IMR-90 (cell line): ENCODE measurements at places on chromosomes 3 and 15. TPM values are rescaled to one million over a fixed set of nuclear protein-coding genes. Genes with fewer than 3 reads are reported as not detected.

The SEMA3G gene
- total RNA-seq: not detected in 2 replicates

The CACNA1D gene
- total RNA-seq: under 0.01 TPM in 1 of 2 replicates, not detected in the other

DNA sequence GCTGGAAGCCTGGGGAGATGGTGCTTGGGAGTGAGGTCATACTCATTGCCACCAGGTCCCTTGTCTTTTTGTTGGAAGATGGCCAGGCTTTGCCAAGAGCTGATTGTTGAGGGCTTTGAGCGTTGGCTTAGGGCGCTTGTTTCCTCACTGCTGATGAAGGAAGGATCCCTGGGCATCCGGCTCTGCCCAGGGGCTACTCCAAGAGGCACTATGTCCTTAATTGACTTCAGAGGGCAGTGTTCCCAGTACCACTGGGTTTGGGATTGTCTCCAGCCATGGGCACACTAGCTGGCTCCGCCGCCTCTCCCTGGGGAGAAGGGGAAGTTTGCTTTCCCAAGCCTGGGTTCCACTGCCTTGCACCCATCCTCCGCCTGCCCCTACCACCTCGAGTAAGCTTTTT lies 57.2 kb upstream of the RGMA start:
- H3K27me3 ChIP-seq: no peaks in the 10 kb centered on the region
- DNase-seq: no peak
- no peak overlapping the region for H3K4me3 ChIP-seq
- no peaks in the 10 kb centered on the region for H3K4me1 ChIP-seq
- H3K27ac ChIP-seq: no peak overlapping the region

- no peaks in the 10 kb centered on the region for H3K36me3 ChIP-seq
- no peak for DNase-seq
- H3K4me3 ChIP-seq: no peak overlapping the region
- no peaks in the 10 kb centered on the region for H3K4me1 ChIP-seq
- no peak overlapping the region for H3K27ac ChIP-seq
- no peaks in the 10 kb centered on the region; the same call in 1 of the 2 replicates for H3K27me3 ChIP-seq
These were observed 124.1 kb upstream of the TMCO5A start for GRCh38 chr15:37810381-37810780.

- H3K4me1 ChIP-seq: no peaks in the 10 kb centered on the region
- no peak for DNase-seq
- H3K36me3 ChIP-seq: no peaks in the 10 kb centered on the region
- H3K4me3 ChIP-seq: no peak overlapping the region
- peaks cover 21% of the 10 kb centered on the region for H3K27me3 ChIP-seq
These were observed 43.2 kb downstream of the CMTM8 start for GRCh38 chr3:32281570-32282106.

DNA sequence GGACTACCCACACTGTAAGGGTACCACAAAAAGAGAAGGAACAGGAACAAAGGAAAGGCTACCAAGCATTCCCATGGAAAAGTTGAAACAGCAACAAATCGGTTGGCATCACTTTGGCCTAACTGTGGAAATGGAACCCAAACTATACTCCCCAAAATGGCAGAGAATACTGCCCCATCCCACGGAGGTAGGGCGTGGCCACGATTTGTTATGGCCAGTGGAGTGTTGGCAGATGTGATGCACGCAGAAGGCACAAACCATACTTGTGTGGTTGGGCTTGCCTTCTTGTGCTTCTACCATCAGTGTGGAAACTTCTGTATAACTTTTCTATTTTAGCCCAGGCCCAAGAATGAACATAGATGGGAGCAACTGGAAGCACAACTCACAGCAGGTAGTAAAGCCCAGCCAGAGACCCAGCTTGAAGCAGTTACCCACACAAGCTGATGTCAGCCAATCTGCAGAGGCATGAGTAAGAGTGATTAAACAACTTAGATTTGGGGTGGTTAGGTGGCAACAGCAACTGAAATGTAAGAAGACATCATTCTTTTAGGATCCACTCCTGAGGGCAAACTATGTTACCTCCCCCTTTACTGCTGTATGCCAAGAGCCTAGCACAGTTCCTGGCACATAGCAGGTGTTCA lies 64.1 kb downstream of the BTD start:
- no peaks in the 10 kb centered on the region for H3K27me3 ChIP-seq
- H3K4me1 ChIP-seq: no peaks in the 10 kb centered on the region
- peaks cover 21% of the 10 kb centered on the region for H3K36me3 ChIP-seq
- no peak overlapping the region for H3K27ac ChIP-seq
- DNase-seq: peak; percentile 64

DNA sequence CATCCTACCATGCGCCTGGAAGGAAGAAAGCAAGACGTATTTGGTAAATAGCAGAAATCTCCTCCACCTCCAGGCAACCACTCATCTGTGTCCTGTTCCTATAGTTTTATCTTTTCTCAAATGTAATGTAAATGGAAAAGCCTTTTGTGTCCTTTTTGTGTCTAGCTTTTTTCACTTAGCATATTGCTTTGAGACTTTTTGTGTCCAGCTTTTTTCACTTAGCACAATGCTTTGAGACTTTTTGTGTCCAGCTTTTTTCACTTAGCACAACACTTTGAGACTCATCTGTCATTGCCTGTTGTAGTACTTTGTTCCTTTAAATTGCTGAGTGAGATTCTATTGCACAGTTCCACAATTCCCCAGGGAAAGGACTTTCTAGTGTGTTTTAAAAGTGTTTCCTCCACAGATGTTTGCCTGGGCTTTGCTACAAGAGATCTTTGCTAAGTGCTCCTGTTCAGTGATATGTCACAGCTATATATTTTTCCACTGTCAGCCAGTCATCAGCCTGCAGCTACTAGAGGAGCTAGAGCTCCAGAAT lies 27.9 kb upstream of the MUC13 start:
- H3K27me3 ChIP-seq: no peaks in the 10 kb centered on the region
- no peak for DNase-seq
- peaks cover 5% of the 10 kb centered on the region; the same call in 1 of the 2 replicates for H3K4me1 ChIP-seq
- H3K4me3 ChIP-seq: no peak overlapping the region
- H3K27ac ChIP-seq: no peak overlapping the region

- H3K4me3 ChIP-seq: no peak overlapping the region
- no peaks in the 10 kb centered on the region for H3K4me1 ChIP-seq
- peaks cover 39% of the 10 kb centered on the region for H3K27me3 ChIP-seq
- DNase-seq: no peak
- H3K36me3 ChIP-seq: no peaks in the 10 kb centered on the region
These were observed 23.4 kb upstream of the CHCHD6 start for GRCh38 chr3:126680667-126681055.
